ENCODE measurements at places on chromosomes 1 and 21.

GRCh38 chr1:60535713-60536112 is 462.1 kb upstream of the C1orf87 start:
- DNase-seq, result no peak

DNA sequence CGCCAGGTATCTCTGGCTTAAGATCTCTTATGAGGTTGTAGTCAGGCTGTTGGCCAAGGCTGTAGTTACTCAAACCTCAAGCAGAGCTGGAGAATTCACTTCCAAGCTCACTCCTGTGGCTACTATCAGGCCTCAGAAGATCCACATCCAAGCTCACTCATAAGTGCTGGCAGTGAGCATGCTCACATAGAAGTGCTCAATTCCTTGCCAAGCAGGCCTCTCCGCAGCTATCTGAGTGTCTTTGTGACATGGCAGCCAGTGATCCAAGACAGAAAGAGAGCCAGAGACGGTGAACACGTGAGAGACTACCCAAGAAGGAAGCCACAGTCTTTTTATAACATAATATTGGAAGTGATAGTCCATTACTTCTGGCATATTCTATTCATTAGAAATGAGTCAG is 278.2 kb downstream of the PAPPA2 start:
- DNase-seq, result no peak

GRCh38 chr1:201456499-201457309 is 12.3 kb downstream of the PHLDA3 start:
- DNase-seq, result no peak

- no peak for DNase-seq
These were observed 577.8 kb upstream of the NR5A2 start for GRCh38 chr1:199449681-199450080.

GRCh38 chr1:10835822-10836421 is 39.5 kb upstream of the CASZ1 start:
- no peak for DNase-seq

DNA sequence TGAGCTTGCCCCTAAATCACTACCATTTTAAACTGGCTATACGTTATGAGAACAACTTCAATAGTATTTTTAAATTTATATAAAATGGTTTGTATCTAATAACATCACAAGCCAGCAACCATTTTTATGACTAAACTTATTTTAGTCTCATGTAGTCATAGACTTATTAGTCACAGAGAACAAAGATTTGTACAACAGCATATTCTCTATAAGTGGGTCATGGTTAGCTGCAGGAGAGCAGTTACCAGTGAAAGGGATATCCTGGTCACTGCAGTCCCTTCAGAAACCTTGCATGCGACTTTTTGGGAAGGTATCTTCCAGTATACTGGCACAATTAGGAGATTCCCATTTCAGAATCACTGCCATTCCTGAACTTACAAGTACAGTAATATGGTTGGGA is 90.0 kb downstream of the HFM1 start:
- no peak for DNase-seq

GRCh38 chr1:204909109-204909508 is 38.4 kb downstream of the NFASC start:
- DNase-seq, result no peak

DNA sequence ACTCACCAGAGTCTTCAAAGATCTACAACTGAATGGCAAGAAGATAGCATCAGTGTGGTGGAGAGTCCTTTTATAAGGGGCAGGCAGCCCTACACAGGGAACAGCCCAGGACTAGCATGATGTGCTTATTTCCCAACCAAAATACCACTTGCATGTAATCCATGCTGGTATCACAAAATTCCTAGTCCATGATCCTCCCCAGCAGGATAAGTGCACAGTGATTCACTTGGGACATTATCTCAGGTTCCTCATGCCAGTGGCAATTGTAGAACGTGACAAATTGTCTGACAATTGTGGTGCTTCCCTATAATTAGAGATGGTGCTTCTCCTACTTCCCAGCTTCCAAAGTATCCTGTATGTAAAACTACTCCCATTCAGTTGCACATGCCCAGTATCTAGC is at the start of gene SPRR2G:
TSS of gene SPRR2G (minus strand) at position 45 of the 400 bp plus-strand sequence. CDS start 780 bp downstream, outside the sequence.
- no peak for DNase-seq

- DNase-seq, result no peak
These were observed 32.5 kb upstream of the TRAPPC10 start for GRCh38 chr21:43979654-43980053.

DNA sequence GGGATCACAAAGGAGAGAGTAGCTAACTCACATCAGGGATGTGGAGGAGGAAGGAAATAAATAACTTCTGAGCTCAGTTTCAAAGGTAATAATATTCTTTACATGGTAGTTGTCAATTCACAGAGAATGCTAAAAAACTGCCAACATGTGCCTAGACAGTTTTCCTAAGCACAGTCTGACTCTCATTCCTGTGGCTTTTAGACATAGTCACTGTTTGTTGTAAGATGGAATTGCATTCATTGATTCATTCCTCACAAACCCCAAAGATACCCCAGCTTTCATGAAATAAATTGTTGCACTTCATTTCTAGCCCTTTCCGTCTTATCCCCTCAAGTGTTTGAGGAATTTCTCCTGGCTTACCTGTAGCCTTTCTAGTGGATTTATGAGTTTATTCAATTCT is 263.9 kb downstream of the NTNG1 start:
- DNase-seq, result no peak

GRCh38 chr1:87091425-87091824 is 177.0 kb downstream of the HS2ST1 start:
- no peak for DNase-seq

GRCh38 chr1:109388208-109388711 is 9.5 kb downstream of the SORT1 start:
- DNase-seq, result no peak

DNA sequence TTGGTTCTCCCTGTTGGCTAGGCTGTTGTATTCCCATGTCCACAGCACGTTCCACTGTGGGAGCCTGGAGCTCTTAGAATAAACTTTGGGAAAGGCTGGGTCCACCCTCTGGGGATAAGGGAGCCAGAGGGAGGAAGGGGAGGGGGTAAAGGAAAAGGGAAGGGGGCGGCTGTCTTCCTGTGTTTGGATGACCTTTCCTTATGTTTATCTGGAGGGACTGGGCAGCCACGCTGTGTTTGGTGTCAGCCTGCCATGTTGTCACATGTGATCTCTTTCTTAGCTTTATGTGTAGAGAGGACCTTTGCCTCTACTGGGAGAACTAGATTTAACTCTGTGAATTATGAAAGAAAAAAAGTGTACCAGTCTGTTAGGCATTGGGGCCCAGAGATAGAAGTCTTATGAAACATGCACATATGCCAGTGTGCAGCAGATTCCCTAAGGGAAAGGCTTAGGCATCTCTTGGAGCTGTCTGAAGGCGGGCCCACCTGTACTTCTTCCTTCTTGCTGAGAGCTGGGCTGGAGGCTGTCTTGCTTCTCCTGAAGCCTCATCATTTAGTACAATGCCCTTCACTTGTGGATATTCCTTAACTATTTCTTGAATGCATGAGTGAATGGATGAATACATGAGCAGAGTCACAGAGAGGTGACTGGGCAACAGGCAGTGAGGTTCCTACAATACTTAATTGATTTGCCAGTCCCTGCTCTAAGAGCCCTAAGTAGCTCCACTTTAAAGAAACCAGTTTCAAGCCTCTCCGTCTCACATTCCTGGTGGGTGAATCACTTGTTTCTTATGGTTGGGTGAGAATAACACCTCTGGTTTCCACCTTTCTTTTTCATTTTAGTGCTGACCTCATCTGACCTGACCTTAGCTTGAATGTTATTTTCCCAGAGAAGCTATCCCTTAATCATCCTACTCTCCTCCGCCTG is 62.5 kb upstream of the ARHGAP29 start:
- DNase-seq, result no peak

GRCh38 chr1:189217646-189218045 is 1260.0 kb downstream of the BRINP3 start:
- DNase-seq, result no peak

GRCh38 chr1:107110326-107110725 is 30.5 kb upstream of the NTNG1 start:
- DNase-seq, result no peak

- DNase-seq, result no peak
These were observed 19.3 kb downstream of the TEX38 start for GRCh38 chr1:46690931-46691421.

- DNase-seq, result no peak
These were observed 85.4 kb downstream of the IGSF21 start for GRCh38 chr1:18192974-18193373.

DNA sequence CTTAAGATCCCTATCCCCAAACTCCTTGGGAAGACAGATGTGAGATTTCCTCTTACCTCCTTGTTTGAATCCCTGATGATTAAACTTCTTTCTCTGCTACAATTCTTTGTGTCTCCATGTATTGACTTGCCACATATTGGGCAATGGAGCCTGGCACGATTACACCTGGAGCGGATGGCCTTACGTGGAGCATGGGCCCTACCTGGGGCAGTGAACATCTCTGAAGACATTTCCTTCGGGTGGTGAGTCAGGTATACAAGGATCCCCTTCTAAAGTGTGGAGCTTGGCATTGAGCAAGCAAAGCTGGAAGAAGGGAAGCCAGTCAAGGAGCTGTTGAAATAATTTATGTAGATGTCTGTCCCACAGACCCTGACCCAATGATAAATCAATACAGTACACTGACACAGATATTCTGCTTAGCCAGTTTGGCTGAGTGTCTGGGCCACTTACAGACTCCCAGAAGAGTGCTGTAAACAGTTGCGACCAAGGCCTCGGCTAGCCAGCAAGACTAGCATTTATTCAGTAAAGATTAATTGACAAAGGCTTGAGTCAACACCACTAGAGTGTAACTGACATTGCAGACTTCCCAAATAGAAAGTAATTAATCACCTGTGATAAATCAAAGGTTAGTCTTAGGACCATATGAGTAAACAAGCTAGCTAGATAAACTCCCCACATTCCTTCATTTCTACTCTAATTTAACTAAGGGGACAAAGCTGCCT is 83.1 kb upstream of the KCNK1 start:
- DNase-seq, result no peak

DNA sequence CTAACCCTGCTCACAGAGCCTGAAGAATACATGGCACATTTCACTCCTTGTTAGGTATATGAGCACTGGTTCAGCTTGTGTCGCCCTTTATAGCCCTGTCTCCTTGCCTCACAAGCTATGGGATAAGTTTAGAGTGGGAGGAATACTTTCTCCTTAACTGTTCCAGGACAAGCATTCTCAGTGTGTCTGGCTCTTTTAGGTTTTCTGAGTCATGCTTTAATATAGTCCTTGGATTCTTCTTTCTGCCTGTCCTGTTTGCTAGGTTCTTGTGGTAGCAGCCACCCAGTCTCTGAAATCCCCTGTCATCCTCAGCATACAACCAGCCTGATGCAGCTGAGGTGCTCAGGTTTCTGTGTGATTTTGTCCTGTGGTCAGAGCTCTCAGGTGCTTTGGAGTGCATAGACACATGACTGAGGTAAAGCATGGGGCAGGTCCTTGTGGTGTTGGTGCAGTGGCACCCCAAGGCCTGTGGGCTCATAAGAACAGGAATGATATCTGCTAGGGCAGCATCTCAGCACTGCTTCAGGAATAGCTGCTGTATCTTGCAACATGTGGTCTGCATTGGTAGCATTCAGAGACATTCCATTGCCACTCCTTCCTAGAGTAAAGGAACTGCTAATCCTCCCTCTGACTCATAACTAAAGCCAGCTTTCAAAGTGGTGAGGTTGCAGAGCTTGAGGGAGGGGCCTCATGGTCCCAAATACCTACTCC is 14.2 kb upstream of the CASQ2 start:
- no peak for DNase-seq

DNA sequence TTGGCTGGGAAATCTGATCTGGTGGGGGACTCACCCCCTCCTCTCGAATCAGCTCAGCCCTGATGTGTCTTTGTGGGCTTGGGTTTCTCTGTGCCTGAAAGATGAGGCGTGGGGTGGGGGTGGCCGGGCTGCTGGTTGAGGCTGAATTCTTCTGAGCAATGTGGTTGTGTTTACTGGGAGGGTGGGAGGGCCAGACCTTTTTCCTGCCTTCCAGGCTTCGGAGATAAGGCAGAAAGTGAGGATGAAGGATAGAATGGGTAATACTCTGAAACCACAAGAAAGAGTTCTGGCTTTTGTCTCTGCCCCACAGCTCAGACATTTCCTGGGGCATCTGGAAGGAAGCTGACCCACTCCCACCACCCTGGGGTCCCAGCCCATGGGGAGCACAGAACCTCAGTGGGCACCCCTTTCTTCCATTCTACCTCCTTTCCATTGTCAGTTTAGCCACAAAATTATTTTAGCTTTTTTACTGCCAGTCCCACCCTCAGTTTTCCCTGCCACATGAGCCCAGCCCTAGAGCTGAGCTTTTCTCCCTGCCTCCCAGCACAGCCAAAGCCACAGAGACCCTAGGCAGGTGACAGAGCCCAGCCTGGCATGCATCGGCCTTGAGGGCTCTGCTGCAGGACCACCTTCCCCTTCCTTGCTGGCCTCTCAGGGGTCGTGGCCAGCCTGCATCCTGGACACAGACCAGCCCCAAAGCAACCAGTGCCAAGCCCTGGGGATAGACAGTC is 11.2 kb downstream of the ALX3 start:
- no peak for DNase-seq
